CD4-positive, alpha-beta T cell (primary cell): ENCODE measurements at places on chromosomes 7 and 10. TPM values are rescaled to one million over a fixed set of nuclear protein-coding genes. Genes with fewer than 3 reads are reported as not detected.
A peak's percentile ranks its signal among the peaks of the same experiment; 100 is the strongest.

GDF10 gene
- 0.22 TPM for total RNA-seq

DNA sequence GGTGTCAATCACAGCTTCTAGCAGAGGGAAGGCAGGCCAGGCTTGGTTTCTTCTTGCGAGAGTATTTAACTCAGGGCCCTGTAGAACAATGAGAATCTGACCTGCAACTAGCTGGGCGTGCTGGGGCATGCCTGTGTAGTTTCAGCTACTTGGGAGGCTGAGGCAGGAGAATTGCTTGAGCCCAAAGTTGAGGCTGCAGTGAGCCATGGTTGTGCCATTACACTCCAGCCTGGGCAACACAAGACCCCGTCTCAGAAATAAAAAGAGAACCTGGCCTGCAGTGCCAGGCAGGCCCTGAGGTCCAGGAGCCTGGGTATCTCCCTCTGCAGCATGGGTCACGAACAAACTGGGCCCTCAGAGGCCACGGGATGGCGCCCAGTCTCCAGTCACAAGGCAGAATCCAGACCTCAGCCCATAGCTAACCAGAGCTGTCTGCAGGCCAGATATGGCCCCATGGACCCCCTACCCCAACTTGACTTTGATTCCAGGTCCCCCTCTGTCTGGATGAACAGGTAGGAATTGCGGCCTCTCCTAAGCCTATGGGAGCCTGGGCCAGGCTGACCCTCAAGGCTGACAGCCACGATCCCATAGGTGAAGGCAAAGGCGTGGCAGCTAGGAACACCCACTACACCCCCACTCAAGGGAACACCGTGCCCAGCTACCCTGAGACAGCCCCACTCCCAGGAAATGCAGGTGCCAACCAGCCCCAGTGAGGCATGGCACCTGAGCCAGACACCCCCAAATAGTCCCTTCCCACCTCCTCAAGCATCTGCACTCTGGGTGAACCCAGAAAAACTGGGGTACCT, 102.7 kb upstream of the TNRC18 start:
- H3K27me3 ChIP-seq: no peaks in the 10 kb centered on the region
- H3K36me3 ChIP-seq: peaks cover 46% of the 10 kb centered on the region
- H3K4me1 ChIP-seq: peaks cover 37% of the 10 kb centered on the region
- peak overlapping the region; percentile 48 for H3K27ac ChIP-seq
- DNase-seq: peak; percentile 21
- peak overlapping the region; percentile 72 for H3K4me3 ChIP-seq

DNA sequence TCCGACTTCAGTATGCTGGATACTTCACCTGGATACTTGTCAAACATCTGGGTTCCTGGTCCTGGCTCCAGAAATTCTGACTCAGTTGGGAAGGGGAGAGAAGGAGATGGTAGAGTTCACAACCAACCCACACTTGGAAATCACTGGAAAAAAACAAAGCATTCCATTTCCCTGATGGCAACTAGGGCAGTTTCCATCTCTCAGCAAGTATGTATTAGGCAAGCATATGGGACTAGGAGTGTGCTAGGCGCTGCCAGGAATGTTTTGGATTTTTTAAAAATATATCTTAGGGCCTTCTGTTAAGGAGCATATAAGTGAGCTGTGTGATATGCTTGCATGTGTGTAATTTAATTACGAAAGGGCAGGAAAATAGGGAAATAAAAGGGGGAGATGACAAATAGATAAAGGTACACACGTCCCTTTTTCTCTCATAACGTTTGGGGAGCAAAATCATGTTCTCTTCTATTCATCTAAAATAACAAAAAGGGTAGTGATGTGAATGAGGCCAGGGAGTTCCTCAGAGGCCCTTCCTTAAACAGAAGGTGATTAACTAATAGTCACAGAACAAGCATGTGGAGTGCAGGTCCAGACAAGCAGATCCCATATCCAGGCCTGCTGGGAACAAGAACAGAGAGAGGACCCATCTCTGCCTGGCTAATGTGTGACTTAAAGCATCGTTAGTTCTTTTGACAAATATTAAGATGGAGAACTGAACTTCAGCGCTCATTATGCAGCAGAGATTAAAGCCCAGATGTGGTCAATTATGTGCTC, 64.5 kb upstream of the NFE2L3 start:
- DNase-seq: no peak
- no peaks in the 10 kb centered on the region for H3K27me3 ChIP-seq
- H3K4me3 ChIP-seq: no peak overlapping the region
- no peak overlapping the region for H3K27ac ChIP-seq
- H3K4me1 ChIP-seq: peaks cover 7% of the 10 kb centered on the region

- no peak overlapping the region for H3K27ac ChIP-seq
- no peak for DNase-seq
- H3K27me3 ChIP-seq: no peaks in the 10 kb centered on the region
- no peaks in the 10 kb centered on the region for H3K4me1 ChIP-seq
- H3K4me3 ChIP-seq: no peak overlapping the region
Observed at GRCh38 chr7:80942261-80943041, 23.6 kb upstream of the SEMA3C start.

DNA sequence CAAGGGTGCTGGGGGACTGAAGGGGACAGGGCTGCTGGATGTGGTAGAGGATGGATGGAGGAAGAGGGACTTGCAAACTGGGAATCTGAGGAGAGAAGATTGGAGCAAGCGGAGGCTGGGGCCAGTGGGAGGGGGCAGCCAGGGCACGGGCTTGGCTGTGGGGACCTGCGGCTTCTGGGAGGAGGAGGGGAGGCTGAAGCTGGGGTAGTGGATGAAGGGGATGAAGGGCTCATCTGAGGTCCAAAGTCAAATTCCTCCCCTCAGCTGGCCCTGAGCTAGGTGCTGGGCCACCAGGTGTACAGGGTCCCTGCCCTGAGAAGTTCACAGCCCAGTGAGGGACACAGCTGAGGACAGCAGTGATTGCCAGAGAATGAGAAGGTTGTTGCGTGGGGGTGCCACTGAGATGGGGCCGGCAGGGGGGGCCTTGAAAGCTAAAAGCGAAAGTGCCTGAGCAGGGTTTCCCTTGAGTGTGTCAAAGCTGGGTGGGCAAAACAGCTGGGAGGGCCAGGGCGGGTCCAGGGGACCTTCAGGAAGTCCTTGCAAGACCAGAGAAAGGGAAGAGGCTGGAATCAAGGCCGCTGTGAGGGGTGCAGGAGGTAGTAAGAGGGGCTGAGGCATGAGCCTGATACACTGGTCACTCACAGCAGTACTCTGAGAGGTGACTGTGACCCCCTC, 75.2 kb downstream of the MYL10 start:
- H3K4me3 ChIP-seq: no peak overlapping the region
- H3K4me1 ChIP-seq: no peaks in the 10 kb centered on the region
- H3K36me3 ChIP-seq: no peaks in the 10 kb centered on the region
- H3K27ac ChIP-seq: no peak overlapping the region
- no peak for DNase-seq

- H3K4me3 ChIP-seq: no peak overlapping the region
- no peaks in the 10 kb centered on the region for H3K4me1 ChIP-seq
- no peak overlapping the region for H3K27ac ChIP-seq
- DNase-seq: no peak
Observed at GRCh38 chr10:75841266-75841665, 409.8 kb downstream of the LRMDA start.

- no peak overlapping the region for H3K27ac ChIP-seq
- no peaks in the 10 kb centered on the region for H3K4me1 ChIP-seq
- no peak overlapping the region for H3K4me3 ChIP-seq
- DNase-seq: no peak
- peaks cover 3% of the 10 kb centered on the region for H3K36me3 ChIP-seq
Observed at GRCh38 chr10:60032723-60033122, 126.4 kb upstream of the CCDC6 start.

DNA sequence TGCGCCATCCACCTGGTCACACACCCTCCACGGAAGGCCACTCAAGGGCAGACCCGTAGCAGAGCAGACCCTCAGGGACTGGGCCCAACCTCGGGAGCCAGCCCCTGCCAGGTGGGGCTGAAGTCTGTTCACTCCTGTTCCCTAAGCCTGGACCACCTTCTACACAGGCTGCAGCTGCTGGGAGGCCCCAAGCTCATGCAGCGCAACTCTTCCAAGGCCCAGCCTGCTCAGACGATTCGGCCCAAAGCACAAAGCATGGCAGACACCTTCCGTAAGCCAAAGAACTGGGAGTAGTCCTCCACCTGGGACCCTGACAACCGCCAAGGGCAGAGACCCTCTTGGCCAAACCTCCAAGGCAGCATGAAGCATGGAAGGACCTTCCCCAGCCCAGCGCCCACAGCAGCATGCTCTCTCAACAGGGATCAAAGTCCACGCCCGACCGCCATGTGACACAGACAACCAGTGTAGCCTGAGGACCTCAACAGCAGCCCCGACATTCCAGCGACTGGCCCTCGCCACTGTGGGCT, 11.5 kb downstream of the SHH start:
- H3K4me3 ChIP-seq: no peak overlapping the region
- peaks cover 40% of the 10 kb centered on the region for H3K27me3 ChIP-seq
- peaks cover 28% of the 10 kb centered on the region for H3K4me1 ChIP-seq
- no peak for DNase-seq

DNA sequence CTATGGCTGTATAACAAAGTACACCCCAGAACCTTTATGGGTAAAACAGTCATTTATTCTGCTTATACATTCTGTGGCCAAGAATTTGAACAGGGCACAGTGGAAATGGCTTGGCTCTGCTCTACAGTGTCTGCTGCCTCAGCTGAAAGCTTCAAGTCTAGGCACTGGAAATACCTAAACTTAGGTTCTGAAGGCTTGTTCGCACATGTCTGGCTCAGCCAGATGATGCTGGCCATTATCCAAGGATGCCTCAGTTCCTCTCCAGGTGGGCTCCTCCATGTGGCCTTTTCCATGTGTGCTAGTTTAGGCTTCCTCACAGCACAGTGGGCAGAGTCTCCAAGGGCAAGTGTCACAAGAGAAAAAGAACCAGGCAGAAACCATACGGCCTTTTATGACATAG, 76.8 kb downstream of the RALA start:
- H3K27me3 ChIP-seq: no peaks in the 10 kb centered on the region
- DNase-seq: no peak
- H3K4me3 ChIP-seq: no peak overlapping the region
- H3K36me3 ChIP-seq: peaks cover 50% of the 10 kb centered on the region
